ENCODE measurements at places on chromosomes 5 and 9.

- DNase-seq = no peak
Measured at GRCh38 chr9:11749396-11749795, 943.8 kb upstream of the TYRP1 start.

DNA sequence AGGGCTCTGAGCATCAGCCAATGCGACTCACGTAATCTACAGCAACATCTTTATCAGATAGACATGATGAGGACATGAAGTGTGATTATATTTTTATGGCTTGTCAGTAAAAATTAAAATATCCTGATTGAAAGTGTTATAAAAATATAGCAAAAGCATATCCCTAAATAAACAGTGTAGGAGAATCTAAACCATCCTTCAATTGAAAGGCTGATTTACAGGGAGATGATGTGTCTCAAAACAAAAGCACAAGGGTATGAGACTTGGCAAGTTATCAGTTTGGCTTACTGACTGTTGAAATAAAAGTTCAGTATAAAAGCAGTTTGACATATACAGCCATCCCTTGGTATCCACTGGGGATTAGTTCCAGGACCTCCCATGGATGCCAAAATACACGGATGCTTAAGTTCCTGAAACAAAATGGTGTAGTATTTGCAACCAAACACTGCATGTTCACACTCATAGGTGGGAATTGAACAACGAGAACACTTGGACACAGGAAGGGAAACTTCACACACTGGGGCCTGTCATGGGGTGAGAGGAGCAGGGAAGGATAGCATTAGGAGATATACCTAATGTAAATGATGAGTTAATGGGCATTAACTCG, 149.9 kb upstream of the MAP1B start:
- no peak for DNase-seq

DNA sequence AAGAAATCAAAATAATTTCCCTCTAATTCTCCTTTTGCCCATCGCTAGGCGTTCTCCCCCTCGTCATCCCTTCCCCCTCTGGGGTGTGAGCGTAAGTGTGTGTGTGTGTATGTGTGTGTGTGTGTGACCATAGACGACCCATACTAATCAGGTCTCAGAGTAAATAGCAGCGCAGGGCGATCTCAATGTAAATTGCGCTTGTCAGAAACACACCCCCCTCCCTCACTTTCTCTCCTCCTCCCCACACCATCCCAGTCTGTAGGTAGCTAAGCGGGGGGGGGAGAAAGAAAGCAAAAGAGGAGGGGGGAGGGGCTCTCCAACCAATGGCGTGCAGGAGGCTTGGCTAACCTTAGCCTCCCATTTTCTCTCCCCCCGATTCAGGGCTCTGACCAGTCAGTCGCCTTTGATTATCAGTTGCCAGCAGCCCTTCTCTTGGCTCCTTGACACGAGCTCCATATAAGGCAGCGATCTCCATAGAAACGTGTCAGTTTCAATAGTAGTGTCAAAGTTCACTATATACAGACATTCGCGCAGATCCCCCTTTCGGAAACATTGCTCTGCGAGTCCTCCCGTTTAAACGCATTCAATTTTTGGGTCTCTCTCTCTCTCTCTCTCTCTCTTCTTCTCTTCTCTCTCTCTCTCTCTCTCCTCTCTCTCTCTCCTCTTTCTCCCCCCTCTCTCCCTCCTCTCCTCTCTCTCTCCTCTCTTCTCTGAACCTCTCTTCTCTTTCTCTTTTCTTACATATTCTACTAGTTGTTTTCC, at the start of gene NR2F1:
Gene NR2F1 (plus strand): TSS at position 546 of the 762 bp plus-strand sequence. CDS start 1,802 bp downstream, outside the sequence.
- no peak for DNase-seq

GRCh38 chr5:56693220-56693579, 122.1 kb upstream of the MAP3K1 start:
- DNase-seq = no peak

GRCh38 chr9:16152276-16153101, 599.6 kb downstream of the CCDC171 start:
- no peak for DNase-seq

DNA sequence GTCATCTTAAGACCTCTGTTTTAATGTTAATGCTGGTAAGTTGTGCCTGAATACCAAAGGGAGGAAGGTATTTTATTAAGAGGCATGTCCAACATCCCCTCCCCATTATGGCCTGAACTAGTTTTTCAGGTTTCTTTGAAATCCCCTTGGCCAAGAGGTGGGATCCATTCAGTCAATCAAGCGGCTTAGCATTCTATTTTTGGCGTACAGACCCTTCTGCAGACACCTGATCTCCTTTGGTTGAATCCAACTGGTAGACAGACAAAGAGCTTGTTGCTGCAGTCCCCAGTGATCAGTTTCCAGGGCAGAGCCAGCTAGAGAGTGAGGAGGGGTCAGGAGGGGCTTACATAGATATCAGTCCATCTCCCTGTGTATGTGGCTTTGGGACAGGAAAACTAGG, 7.9 kb upstream of the KCNMB1 start:
- DNase-seq = no peak

- DNase-seq = no peak
Measured at GRCh38 chr5:73028991-73029595, 73.3 kb downstream of the FCHO2 start.

DNA sequence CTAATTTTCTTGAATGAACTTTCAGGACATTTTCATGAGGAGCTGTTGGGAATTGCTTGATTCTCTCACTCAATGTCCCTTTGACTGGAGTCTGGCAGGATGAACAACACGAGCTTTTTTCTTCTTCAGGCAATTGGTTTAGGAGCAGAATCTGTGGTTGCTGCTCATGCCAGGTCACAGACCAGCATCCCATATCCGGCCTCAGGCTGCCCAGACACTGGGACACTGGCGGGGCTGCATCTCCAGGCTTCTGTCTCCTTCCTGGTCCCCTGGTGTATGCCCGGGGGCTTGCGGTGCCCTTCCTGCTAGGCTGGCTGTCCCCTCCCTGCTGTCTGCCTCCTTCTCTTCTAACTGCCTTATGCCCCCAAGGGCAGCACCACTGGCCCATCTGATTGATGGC, 311.5 kb upstream of the DAP start:
- no peak for DNase-seq

DNA sequence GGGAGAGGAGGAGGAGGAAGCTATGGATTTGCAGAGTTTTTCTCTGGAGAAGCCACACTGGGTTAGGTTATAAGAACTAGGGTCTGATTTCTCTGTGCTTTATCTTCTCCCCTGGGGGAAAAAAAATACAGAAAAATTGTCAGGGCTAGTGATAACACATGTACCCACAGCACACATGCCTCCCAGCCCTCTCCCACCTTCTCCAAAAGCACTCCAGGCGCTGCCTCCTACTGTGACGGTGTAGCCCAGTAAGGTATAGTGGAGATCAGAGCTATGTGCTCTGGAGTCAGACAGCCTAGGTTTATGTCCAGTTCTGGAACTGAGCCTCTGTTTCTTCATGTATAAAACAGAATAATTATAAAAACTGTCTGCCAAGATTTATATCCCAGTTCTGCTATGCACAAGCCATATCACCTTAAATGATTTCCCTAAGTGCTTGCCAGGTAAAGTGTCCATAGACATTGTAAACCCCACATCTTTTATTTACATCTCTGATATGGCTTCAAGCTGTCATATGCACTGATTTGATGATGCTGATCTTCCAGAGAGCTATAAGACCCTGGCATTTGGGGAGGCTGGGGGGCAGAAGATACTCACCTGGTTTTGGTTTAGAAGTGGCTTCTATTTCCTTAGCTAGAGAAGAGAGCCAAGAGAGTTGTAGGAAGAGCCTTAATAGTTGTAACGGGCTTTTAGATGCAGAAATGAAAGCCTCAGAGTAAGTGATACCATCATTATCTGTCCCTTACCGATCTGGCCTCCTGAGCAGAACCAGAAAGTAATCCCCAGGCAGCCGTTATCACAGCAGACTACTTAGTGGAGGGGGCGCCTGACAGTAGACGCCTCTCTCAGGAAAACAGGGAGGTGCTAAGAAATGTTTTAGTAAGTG, 7.6 kb downstream of the SLC1A3 start:
- DNase-seq = no peak
